Urinary bladder (tissue), 4 donors: ENCODE measurements at places on chromosomes 5 and 9. TPM values are rescaled to one million over a fixed set of nuclear protein-coding genes. Genes with fewer than 3 reads are reported as not detected.

DNA sequence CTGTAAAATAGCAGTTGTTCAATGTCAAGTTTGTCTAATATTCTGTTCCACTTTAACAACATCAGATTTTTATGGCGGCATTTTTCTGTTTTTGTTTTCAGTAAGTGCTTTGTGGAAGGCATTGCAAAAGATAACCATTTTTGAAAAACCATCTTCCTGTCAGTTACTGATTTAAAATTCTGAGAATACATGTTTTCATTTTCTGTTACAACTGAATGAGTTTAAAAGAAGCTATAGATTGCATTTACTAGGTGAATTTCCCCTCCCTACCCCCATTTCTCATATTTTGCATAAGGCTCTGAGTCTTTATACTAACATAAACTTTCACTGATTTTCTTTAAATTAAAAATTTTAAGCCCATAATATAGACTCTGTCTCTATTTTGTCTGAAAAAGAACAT, 4.6 kb upstream of the ERAP2 start:
- DNase-seq = no peak

DNA sequence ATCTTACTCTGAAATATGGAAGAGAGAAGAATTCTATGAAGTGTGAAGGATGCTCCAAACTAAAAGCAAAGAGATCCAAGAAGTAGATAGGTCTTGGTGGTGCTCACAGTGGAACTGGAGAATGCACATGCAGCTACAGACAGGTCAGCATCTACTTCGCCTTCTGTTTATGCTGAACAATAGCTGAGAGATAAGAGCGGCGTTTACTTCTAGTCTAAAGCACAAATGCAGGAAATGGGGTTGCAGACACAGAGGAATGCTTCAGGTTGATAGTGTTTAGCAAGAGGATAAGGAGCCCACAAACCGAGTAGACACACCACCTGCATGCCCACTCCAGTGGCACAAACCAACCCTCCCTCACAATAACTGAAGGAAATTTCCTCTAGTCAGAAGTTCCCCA, 180.0 kb upstream of the RGMB start:
- DNase-seq = no peak

- no peak for DNase-seq
Observed at GRCh38 chr5:74035521-74035937, 409.5 kb downstream of the ARHGEF28 start.

DNA sequence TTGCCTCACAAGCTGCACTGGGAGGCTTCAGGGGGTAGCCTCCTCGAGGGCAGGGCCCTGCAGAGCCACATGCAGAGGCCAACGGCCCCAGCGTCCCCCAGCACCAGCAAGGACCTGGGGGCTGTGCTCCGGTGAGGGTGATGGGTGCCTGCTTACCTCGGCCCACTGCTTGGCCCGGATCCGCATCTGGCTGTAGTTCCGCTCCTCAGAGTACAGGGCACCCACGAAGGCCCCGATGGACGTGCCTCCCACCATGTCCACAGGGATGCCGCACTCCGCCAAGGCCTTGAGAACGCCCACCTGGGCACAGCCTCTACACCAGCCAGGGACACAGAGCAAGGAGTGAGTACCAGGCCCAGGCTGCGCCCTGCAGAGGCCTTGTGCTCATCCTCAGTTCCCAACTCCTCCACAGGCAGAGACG, 8.0 kb upstream of the NSMF start:
- no peak for DNase-seq

ARL10 gene
- 20.8 TPM for total RNA-seq

- no peak for DNase-seq
Observed at GRCh38 chr9:121185178-121185745, 16.4 kb downstream of the RAB14 start.
